ENCODE measurements at places on chromosomes 2 and 18.

GRCh38 chr2:86512892-86513291, 50.4 kb downstream of the CHMP3 start:
- DNase-seq, result no peak

GRCh38 chr2:13745330-13745729, 887.2 kb upstream of the LRATD1 start:
- no peak for DNase-seq

DNA sequence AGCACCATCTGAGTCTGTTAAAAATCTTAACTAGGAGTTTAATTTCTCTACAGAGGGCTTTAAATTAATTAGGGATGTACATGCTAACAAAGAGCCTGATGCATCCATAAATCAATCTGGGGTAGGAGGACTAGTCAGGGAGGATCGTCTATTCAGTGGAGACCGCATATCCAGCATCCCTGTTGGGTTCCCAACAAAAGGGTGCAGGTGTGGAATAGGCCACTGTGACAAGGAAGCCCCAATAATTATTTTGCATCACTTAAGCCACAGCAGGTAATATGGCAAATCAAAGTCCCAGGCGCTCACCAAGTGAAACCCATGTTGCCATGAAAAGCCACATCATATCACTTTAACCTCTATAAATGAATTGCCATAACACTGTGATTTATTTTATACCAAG, 392.3 kb downstream of the NCKAP5 start:
- DNase-seq, result no peak

DNA sequence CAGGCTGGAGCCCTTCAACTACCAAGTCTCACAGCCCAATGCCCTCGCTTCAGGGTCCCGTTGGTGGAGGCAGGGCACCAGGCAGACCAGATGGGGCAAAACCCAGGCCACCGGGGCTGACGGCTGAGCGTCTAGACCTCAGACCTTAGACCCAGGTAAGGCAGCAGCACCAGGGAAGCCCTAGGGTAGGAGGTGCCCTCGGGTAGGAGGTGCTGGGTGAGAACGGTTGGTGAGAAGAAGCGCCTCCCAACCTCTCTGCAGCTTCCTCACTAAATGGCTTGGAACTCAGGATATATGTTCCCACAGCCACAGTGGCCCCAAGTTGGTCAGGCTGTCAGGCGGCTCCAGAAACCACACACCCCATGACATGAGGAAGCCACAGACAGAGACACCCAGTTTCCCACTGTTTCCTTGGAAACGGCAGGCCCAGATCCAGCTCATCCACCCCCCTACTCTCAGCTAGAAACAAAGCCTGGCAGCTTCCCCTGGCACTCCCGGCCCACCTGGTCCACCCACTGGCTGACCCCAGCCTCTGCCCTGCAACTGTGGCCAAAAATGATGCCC, 13.1 kb upstream of the MLPH start:
- DNase-seq, result no peak

- no peak for DNase-seq
Observed at GRCh38 chr2:24453379-24454073, 37.5 kb upstream of the NCOA1 start.

DNA sequence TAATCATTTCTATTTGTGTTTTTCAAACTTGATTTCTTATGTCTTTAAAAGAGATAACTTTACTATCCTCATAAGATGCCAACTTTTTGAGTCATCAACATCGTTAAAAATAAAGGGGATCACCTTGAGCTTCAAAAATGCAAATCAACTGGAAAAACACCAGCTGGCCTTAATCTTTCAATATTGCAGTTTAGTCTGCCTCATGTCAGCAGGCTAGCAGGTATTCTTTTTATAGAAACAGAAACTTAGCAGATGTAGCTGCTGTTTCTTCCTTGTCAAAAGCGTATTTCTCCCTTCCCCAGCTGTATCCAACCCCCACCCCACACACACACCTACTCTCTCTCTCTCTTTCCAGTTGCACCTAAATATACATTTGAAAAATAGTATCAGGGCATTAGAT, 154.1 kb upstream of the ZNF804A start:
- peak; percentile 83 for DNase-seq

DNA sequence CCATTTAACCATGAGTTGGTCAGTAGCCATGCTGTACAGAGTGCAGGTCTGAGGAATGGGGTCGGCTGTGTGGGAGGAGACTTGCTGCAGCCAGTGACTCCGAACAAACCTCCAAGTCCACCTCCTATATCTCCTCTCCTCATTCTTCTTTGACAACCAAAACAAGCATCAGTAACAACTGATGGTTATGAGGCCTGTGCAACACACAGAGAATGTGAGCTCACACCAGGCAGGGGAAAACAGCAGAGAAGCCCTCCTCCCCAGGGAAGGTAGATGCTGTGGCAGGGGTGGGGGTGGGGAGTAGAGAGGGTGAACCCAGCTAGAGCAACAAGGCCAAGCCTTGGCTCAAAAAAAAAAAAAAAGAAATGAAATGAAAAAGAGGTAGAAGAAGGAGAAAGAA, 12.3 kb upstream of the CNGA3 start:
- no peak for DNase-seq

GRCh38 chr2:50178050-50178449, 853.9 kb downstream of the NRXN1 start:
- no peak for DNase-seq

GRCh38 chr18:31489311-31489710, 8.7 kb upstream of the DSG2 start:
- no peak for DNase-seq

DNA sequence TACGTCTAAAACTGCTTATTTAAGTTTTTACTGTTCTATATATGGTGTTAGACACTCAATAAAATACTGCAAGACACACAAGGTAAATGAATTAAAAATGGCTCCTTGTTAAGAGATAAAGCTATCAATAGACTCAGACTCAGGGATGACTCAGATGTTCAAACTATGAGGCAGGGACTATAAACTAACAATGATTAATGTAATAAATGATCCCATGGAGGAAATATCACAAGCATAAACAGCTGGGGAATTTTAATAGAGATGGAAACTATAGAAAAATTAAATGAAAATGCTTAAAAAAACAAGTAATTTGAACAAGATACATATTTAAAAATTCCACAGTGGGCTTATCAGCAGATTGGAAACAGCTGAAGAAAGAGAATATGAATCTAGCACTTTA, 650.8 kb downstream of the DCDC2C start:
- no peak for DNase-seq

GRCh38 chr18:56086176-56086575, 498.2 kb upstream of the TCF4 start:
- no peak for DNase-seq
